ENCODE measurements at places on chromosomes 3 and 15.

GRCh38 chr15:67595572-67595971, 53.1 kb downstream of the MAP2K5 start:
- no peak for DNase-seq

GRCh38 chr15:58182460-58183163, 44.4 kb downstream of the AQP9 start:
- DNase-seq: no peak

GRCh38 chr15:66740802-66741201, 38.8 kb downstream of the SMAD6 start:
- DNase-seq: no peak

DNA sequence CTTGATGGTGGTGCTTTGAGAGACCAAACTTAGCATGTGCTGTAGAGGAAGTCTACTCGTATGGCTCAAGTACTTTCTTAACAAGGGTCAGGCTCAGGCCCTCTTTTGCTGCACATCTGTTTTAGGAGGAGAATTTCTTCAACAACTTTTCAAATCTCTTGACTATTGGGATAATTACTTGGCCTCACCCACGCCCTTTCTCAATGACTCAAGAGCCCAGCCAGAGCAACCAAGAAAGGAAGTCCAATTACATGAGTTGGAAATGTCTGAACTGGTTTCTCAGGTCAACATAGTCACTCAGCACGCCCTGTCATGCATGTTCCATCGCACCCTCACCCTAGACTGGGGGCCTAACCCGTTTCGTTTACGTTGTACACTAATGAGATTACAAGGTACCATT, 44.8 kb upstream of the UMPS start:
- no peak for DNase-seq

GRCh38 chr3:130428871-130429712, 83.6 kb downstream of the COL6A5 start:
- no peak for DNase-seq

DNA sequence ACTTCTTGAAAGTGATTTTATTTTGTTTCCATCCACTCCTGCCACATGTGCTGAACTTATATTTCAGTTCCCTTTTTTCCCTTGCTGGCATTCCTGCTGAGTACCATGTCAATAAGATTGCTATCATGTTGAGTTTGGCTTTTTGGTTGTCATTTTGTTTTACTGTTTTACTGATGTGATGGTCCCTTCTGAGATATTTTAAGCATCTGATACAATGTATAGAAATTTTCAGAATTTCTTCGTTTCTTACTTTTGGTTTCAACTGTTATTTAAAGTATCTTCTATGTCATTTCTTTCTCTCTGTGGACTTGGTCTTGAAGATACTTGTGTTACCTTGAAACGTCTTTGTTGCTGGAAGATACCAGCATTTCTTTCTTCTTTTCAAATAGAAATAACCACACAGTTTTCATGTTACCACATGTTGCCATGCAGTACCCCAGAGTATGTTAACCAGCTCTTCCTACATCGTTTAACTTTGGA, 14.1 kb downstream of the SIDT1 start:
- no peak for DNase-seq

GRCh38 chr15:88019656-88020055, 236.9 kb downstream of the NTRK3 start:
- no peak for DNase-seq

GRCh38 chr15:88440021-88440420, 27.2 kb downstream of the MRPL46 start:
- DNase-seq: no peak

- no peak for DNase-seq
Measured at GRCh38 chr15:36793205-36793873, 213.9 kb downstream of the CDIN1 start.

DNA sequence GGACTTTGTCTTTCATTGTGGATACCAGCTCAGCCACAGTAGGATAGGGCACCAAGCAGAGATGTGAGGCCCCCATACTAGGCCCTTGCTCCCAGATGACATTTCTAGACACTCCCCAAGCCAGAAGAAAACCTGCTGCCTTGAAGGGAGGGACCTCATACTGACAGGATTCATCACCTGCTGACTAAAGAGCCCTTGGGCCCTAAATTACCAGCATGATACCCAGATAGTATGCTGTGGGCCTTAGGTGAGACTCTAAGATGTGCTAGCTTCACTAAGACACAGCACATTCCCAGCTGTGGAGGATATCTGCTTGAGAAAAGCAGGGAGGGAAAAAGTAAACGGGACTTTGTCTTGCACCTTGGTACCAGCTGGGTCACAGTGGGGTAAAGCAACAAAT, 324.0 kb downstream of the TBL1XR1 start:
- no peak for DNase-seq

DNA sequence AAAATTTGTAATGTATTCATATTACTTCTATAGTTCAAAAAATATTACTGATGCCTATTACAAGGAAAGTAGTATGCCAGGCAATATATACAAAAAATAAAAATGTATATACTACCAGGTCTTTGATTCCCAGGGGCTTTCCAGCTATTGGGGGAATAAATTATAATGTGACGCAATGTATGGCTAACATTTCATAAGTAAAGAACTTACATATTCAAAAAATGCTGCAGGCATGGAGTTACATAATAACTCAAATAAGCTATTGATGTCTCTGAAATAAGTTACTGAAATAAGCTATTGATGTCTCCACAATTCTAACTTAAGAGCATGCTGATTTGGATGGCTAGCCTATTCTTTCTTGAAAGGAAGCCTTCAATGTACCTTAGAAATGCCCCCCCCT, 30.2 kb downstream of the MCCC1 start:
- DNase-seq: no peak

- DNase-seq: no peak
Measured at GRCh38 chr15:33115191-33115861, 79.2 kb downstream of the FMN1 start.

DNA sequence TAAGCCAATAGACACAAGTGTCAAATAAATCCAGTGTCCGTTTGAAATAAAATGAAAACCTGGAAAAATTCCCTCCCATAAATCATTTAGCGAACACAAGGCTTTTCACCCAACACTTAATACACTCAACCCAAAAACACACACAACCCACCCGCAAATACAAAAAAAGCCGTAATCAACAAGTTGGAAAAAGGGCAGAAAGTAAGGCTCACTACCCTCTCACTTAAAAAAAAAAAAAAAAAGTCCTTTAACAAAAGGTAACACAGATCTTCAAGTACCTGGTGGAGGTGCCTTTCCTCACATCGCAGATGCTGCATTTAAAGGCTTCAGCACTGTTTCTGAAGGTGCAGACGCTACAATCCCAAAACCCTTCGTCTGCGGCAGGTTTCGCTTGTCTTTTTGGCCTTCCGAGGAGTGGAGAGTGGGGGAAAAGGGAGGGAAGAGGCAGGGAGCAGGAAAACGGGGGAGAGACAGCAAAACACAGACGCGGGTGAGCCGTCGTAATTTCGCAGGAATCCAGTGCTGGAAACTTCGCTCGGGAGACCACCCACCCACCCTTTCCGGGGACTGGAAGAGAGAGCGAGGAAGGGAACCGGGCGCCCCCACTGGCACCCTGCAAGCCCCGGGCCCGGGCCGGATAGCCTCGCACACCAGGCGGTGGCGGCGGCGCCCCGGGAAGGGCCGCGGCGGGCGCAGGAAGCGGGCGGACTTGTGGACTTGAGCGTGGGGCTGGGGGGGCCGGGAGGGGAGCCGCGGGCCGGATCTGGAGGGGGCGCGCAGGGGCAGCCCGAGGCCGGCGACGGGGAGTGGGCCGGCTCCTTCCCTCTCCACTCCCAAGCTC, 401.8 kb downstream of the SHQ1 start:
- DNase-seq: no peak

DNA sequence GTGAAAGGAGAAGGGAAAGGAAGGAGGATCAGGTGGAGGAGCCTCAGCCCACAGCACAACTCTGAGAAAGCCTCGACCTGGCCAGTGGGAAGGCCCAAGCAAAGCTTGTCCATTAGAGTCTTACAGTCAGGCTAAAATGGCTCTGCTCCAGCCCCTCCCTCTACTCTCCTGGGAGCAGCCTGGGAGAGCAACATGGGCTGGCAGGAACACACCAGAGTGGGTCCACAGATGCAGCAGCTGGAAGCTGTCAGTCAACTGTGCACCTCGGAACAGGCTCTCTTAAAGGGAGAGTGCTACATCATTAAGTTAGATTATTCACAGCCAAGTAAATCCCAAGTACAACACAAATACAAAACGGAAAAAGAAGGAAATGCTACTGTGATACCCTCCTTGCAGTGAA, 98.0 kb upstream of the LIMD1 start:
- no peak for DNase-seq

DNA sequence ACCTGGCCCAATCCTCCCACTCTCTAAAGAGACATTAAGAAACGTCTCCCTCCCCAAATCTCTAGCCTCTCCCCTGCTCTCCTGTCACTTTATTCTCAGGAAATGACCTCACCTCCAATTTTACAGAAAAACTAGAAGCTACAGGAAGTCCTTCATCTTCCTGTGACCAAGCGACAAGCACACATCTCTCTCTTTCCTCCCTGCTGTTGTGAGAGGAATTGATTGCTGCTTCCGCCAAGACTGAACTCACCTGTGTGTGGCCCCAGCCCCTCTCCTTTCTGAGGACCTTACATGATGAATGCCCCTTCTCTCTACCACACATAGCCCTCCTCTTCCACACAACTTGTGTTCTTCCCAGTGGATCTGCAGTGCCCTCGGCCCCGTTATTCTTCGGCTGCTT, 18.2 kb downstream of the DNAJB8 start:
- DNase-seq: no peak

- DNase-seq: no peak
Measured at GRCh38 chr3:151439652-151440125, 21.2 kb downstream of the IGSF10 start.

DNA sequence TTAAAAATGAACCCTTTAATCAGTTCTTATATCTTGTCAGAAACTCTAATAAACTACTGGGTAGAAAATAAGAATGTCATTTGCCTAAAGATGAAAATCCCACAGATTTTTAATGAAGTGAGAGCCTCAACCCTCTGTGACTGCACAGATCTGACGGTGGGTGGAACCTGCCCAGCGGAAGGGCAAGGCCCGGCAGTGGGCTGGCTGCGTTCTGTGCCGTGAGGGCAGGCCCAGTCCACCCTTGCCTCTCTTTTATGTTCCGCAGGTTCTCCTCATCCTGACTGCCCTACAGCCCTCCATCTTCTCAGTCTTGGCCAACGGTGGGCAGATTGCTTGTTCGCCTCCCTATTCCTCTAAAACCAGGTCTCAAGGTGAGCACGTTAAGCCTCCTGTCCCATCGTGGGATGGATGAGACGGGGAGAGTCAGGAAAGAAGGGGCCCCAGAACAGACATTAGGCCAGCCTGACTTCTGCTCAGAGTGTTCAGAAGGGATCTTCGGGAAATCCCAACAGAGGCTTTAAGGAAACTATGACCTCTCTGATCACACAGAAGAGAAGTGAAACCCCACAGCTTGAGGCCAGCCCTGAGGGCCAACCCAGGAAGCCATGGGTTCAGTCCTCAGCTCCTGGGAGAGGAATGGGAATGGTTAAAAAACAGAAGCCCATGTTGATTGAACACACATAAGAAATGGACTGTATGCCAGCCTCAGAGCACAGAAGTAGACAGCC, 16.0 kb downstream of the SLC51A start:
- DNase-seq: no peak

DNA sequence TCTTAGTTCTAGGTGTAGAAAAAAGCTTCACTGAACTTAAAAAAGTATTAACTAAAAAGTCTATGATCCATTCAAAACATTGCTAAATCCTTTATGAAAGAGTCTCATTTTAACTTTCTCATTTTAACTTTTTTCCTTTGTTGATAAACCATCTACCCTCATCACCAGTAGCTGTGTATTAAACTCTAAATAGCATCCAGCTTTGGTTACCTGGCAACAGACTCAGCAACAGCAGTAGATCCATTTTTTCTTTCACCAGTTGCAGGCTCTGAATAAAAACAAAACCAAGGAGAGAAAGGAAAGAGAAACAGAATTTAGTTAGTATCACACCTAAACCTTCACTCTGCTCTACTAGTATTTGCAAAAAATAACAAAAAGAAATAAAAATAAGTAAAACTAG, 51.6 kb downstream of the TP53BP1 start:
- no peak for DNase-seq

DNA sequence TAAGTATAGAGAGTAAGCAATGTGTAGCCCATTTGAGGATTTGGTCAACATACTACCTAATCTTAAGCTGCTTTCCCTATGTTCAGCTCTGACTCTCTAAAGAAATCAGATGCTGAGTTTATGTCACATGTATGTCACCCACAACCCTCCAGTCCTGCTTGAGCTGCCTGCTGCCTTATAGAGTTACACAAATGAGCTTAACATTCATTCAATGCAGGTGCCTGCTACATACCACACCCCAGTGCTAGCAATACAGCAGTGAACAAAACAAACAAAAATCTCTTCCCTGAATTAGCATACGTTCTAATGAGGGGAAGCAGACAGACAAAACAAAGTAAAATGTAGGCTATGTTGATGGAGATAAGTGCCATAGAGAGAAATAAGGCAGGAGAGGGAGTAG, 93.0 kb downstream of the HHLA2 start:
- DNase-seq: no peak

DNA sequence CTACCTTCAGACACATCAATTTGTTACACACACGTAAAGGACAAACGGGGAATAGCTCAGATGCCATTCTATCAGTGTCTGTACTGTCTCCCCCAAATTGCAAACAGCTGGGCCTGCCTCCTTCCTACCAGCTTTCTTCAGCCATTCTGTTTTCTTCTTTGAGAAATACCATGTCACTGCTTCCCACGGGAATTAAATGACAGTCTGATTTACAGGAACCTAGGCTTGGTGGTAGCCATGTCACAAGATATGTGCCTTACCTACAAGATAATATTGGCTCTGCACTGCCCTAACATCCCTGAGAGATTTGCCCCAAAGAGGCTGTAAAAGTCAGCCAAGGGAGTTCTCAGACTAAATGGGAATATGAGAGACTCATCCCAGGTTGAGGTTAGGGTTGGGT, 308.3 kb downstream of the LRTM1 start:
- no peak for DNase-seq
